ENCODE measurements at places on chromosomes 1 and 21. TPM values are rescaled to one million over a fixed set of nuclear protein-coding genes. Genes with fewer than 3 reads are reported as not detected.
A peak's percentile ranks its signal among the peaks of the same experiment; 100 is the strongest.

Gene ZNF692
- 38.4 TPM for total RNA-seq

Gene DENND2C
- total RNA-seq = 1.7 TPM

Gene LEFTY2
- not detected for total RNA-seq

Gene DNALI1
- total RNA-seq = 1.8 TPM

Gene BMP8B
- 2.5 TPM for total RNA-seq

GRCh38 chr21:33063907-33064622 is 5.9 kb upstream of the OLIG1 start:
- no peaks in the 10 kb centered on the region for H3K36me3 ChIP-seq
- H3K27ac ChIP-seq = no peak overlapping the region
- peaks cover 42% of the 10 kb centered on the region for H3K4me1 ChIP-seq
- no peak for DNase-seq
- H3K4me3 ChIP-seq = no peak overlapping the region

DNA sequence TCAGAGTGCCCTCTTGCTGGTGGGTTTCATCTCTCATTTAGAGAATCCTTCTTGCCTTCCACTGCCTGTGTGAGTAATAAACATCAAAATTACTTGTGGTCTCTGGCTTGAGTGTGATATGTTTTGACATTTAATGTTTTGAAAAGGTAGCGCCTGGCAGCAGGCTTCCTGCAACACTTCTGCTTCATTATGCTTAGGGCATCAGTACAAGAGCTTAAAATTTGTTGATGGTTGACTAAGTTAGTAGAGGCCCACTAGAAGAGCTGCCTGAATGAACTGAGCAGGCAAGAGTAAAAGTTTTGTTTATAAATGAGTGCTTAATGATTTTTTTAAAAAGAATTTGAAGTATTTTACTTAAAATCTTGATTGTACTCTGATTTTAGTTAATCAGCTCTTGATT is 6.4 kb upstream of the RPE65 start:
- H3K27ac ChIP-seq = no peak overlapping the region
- H3K36me3 ChIP-seq = no peaks in the 10 kb centered on the region

DNA sequence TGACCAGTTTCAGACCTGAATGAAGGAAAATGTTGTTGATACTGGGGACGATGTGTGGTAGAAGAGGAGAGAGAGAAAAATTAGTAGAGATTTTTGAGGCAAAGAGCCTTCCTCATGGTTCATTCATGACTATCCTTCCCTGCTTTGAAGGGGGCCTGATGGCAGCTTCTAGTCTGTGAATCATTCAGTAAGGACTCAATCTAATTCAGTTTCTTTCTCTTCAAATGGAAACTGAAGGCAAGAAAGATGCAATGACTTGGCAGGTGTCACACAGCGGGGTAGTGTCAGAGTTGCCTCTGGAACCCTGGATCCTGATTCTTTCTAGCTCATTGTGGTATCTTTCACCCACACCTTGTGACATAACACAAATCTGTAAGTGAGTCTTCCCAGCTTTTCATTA is 14.9 kb upstream of the CD5L start:
- H3K4me1 ChIP-seq = no peaks in the 10 kb centered on the region
- no peaks in the 10 kb centered on the region for H3K36me3 ChIP-seq
- no peaks in the 10 kb centered on the region for H3K27me3 ChIP-seq
- H3K27ac ChIP-seq = no peak overlapping the region
- H3K4me3 ChIP-seq = no peak overlapping the region
- no peak for DNase-seq

GRCh38 chr1:219185486-219186117 is 11.9 kb downstream of the LYPLAL1 start:
- no peak overlapping the region for H3K4me3 ChIP-seq
- H3K36me3 ChIP-seq = peaks cover 22% of the 10 kb centered on the region
- no peaks in the 10 kb centered on the region for H3K27me3 ChIP-seq
- H3K4me1 ChIP-seq = peaks cover 26% of the 10 kb centered on the region
- DNase-seq = no peak

GRCh38 chr1:91589437-91589836 is 88.8 kb downstream of the CDC7 start:
- H3K27me3 ChIP-seq = no peaks in the 10 kb centered on the region
- no peak overlapping the region for H3K27ac ChIP-seq
- H3K36me3 ChIP-seq = no peaks in the 10 kb centered on the region
- no peak for DNase-seq
- H3K4me1 ChIP-seq = peaks cover 27% of the 10 kb centered on the region

GRCh38 chr1:234479310-234479559 is 256 bp upstream of the TARBP1 start:
- H3K4me3 ChIP-seq = peak overlapping the region; percentile 94
- H3K4me1 ChIP-seq = peaks cover 50% of the 10 kb centered on the region
- H3K36me3 ChIP-seq = no peaks in the 10 kb centered on the region

GRCh38 chr21:34950980-34951379 is 98.1 kb downstream of the RUNX1 start:
- no peak overlapping the region for H3K27ac ChIP-seq
- H3K4me1 ChIP-seq = no peaks in the 10 kb centered on the region
- H3K36me3 ChIP-seq = no peaks in the 10 kb centered on the region
- no peak overlapping the region for H3K4me3 ChIP-seq
- no peak for DNase-seq

All from spleen (tissue), 13 donors.